Nephron progenitor cell (in vitro differentiated cells): ENCODE measurements at places on chromosomes 3 and 15.

- no peak overlapping the region for H3K27ac ChIP-seq
- peaks cover 47% of the 10 kb centered on the region for H3K4me1 ChIP-seq
- peaks cover 37% of the 10 kb centered on the region for H3K36me3 ChIP-seq
- DNase-seq = no peak
- peak overlapping the region; percentile 32 for H3K4me3 ChIP-seq
Measured at GRCh38 chr3:143124601-143125520, 5.3 kb downstream of the CHST2 start.

DNA sequence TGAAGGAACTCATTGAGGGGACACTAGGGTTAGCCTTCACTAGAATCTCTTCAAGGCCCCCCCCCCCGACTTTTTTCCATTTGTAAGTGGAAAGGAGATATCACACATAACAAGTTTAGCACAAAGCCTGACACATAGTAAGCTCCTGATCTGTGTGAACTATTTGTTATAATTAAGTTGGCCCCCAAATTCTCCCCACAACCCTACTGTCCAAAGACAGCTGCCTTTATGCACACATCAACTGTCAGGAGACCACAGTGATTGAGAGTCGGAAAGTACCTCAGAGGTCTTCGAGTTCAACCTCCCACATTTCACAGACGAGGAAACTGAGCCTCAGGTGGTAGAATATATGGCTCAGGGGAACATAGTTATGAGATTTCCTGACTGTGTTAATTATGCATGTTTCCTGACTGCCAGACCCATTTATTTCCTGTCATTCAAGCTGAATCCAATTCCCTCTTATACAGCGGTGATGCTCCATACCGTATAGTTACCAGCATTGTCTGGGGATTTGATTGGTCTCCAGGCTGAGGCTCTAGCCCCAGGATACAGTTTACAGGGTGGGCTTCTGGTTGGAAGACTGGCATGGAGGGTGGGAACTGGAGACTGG, 227.4 kb upstream of the CMC1 start:
- H3K27ac ChIP-seq = no peak overlapping the region
- no peaks in the 10 kb centered on the region for H3K36me3 ChIP-seq

DNA sequence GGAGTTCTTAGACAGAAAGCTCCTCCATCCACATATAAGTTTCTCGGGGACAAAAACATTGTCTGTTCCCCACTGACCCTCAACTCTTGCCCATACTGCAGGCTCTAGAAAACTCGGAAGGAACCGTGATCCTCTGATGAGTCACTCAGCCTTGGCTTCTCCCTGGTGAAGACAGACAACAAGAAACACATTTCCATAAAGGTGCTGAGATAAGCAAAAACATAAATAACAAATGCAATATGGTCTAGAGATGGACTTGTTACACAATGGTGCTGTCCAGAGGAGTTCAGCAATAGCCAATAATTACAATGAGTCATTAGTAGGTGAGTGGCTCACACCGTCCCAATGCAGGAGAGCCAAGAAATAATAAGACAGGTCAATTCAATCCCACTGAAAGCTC, 43.7 kb downstream of the MAGI1 start:
- no peak overlapping the region for H3K27ac ChIP-seq
- H3K27me3 ChIP-seq = peaks cover 8% of the 10 kb centered on the region
- peaks cover 6% of the 10 kb centered on the region for H3K4me1 ChIP-seq
- DNase-seq = no peak

DNA sequence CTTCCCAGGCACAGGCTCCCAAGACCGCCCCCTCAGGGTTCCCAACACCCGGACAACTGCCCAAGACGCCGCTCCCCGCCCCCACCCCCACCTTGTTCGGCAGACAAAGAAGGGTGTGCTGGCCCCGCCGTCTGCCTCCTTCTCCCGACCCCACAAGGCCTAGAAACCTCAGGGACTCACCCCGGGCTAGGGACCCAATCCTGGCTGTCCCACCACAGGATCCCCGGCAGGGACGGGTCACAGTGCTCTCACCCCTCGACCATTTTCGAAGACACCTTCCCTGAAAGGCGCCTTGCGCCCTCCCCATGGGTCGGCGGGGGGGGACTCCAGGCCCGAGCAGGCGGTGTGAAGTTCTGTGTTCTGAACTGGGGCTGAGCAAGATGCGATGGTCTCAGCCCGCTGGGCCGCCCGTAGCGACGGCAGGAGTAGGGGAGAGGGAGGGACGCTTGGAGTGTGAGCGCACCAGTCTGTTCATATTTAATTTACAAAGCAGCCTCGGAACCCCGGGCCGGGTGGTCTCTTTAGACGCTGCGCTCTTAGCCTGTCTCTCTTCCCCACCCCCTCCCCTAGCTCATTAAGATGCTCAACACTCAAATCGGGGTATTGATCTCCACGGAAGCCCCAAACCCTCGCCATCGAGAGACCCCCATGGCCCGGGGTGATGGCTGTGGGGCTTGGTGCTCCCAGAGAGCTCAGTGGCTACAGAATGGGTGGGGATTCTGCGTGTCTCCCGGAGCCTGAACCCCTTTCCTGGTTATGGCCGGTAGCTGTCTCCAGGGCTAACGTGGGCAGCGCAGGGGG, 1.4 kb upstream of the ISLR2 start:
- H3K4me3 ChIP-seq = peak overlapping the region; percentile 80
- H3K27me3 ChIP-seq = peaks cover 80% of the 10 kb centered on the region
- peak; percentile 34 for DNase-seq
- no peak overlapping the region for H3K27ac ChIP-seq

- peaks cover 50% of the 10 kb centered on the region for H3K4me1 ChIP-seq
- H3K36me3 ChIP-seq = no peaks in the 10 kb centered on the region
- H3K27me3 ChIP-seq = peaks cover 92% of the 10 kb centered on the region
- peak; percentile 86 for DNase-seq
- peak within 1 kb of the TSS; percentile 85 for H3K4me3 ChIP-seq
- H3K27ac ChIP-seq = no peak within 1 kb of the TSS
Measured at GRCh38 chr15:76336254-76337058, at the start of gene ISL2. ISL2 (plus strand) TSS chr15:76336773; CDS start chr15:76336884, 111 bp downstream.

- H3K36me3 ChIP-seq = no peaks in the 10 kb centered on the region
- no peak overlapping the region for H3K4me3 ChIP-seq
- peak overlapping the region; percentile 52 for H3K27ac ChIP-seq
- H3K27me3 ChIP-seq = no peaks in the 10 kb centered on the region
- peaks cover 24% of the 10 kb centered on the region for H3K4me1 ChIP-seq
Measured at GRCh38 chr3:153980252-153980590, 141.0 kb upstream of the ARHGEF26 start.

- H3K4me1 ChIP-seq = peaks cover 35% of the 10 kb centered on the region
- peak overlapping the region; percentile 99 for H3K27ac ChIP-seq
- no peak for DNase-seq
- H3K27me3 ChIP-seq = peaks cover 10% of the 10 kb centered on the region
- H3K36me3 ChIP-seq = peaks cover 11% of the 10 kb centered on the region
Measured at GRCh38 chr3:141738891-141739363, 829 bp downstream of the RNF7 start.

DNA sequence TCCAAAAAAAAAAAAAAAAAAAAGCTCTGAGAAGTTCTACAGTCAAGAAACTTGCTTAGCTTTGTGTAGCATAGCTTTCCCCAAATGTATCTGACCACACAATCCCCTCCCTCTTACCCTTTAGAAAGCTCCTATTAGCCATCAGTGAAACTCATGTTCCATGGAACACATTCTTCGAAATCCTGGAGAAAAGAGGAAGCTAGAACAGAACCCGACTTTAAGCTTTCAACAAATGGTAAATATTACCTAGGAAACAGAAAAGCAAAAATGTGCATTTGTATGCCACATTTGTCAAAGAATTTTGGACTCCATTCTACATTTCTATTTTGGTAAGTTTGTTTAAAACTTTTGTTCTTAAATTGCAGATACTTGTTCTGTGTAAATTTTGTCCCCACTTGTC, 17.4 kb upstream of the CRTC3 start:
- peaks cover 5% of the 10 kb centered on the region for H3K36me3 ChIP-seq
- no peaks in the 10 kb centered on the region for H3K4me1 ChIP-seq
- no peak overlapping the region for H3K27ac ChIP-seq
- no peak overlapping the region for H3K4me3 ChIP-seq
- no peak for DNase-seq
- peaks cover 10% of the 10 kb centered on the region for H3K27me3 ChIP-seq

DNA sequence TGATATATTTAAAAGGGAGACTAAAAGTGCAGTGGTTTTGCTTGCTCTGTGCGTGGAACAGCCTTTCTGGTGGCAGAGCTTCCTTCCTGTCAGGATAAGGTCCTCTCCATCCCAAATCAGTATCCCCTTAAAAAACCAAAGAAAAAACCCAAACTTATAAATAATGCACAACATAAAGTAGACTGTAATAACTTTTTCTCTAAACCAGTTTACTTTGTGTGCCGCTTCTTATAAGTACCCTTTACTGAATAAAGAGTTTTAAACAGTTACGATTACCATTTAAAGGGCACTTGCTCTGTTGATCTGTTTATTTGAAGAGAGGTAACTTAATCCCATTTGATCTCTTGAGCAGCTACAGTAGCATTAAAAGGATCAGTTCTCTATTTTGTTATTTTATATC, 2.5 kb downstream of the PIK3CA start:
- peak overlapping the region; percentile 54 for H3K4me3 ChIP-seq
- H3K27me3 ChIP-seq = no peaks in the 10 kb centered on the region
- H3K4me1 ChIP-seq = peaks cover 41% of the 10 kb centered on the region
- no peaks in the 10 kb centered on the region for H3K36me3 ChIP-seq
- no peak overlapping the region for H3K27ac ChIP-seq

DNA sequence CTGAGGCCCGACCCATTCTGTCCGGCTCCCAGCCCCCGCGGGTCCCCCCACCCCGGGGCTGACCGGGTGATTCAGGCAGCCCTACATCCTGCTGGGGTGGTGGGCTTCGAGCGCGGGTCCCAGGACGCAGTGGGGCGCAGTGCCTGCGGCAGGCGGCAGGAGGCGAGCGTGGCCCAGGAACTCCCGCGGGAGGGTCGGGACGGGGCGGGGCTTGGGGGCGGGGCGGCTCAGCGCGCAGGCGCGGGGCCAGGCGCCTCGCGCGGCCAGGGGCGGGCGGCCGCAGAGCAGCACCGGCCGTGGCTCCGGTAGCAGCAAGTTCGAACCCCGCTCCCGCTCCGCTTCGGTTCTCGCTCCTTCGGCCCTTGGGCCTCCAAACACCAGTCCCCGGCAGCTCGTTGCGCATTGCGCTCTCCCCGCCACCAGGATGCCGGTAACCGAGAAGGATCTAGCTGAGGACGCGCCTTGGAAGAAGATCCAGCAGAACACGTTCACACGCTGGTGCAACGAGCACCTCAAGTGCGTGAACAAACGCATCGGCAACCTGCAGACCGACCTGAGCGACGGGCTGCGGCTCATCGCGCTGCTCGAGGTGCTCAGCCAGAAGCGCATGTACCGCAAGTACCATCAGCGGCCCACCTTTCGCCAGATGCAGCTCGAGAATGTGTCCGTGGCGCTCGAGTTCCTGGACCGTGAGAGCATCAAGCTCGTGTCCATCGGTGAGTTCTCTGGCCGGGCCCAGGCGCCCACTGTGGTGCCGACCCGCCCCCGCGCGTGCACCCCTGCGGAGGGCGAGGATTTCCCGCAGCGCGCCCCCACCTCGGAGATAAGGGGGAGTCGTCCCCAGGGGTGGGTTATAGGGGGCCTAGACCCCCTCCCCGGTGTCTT, at the start of gene FLNB:
TSS of gene FLNB (plus strand) at position 282 of the 885 bp plus-strand sequence. CDS start at position 425, 143 bp downstream.
- DNase-seq = peak; percentile 86
- H3K27me3 ChIP-seq = peaks cover 5% of the 10 kb centered on the region
- no peaks in the 10 kb centered on the region for H3K36me3 ChIP-seq
- peaks cover 41% of the 10 kb centered on the region for H3K4me1 ChIP-seq

GRCh38 chr15:40312370-40313158, 4.8 kb upstream of the PLCB2 start:
- no peak for DNase-seq
- H3K4me3 ChIP-seq = no peak overlapping the region
- H3K27me3 ChIP-seq = peaks cover 82% of the 10 kb centered on the region
- H3K27ac ChIP-seq = no peak overlapping the region
- no peaks in the 10 kb centered on the region for H3K36me3 ChIP-seq

- H3K36me3 ChIP-seq = no peaks in the 10 kb centered on the region
- no peak for DNase-seq
- H3K4me3 ChIP-seq = no peak overlapping the region
- H3K4me1 ChIP-seq = peaks cover 23% of the 10 kb centered on the region
- peaks cover 7% of the 10 kb centered on the region for H3K27me3 ChIP-seq
- H3K27ac ChIP-seq = no peak overlapping the region
Measured at GRCh38 chr15:92159906-92160841, 233.5 kb upstream of the ST8SIA2 start.

GRCh38 chr15:100725121-100726069, 123.0 kb downstream of the ASB7 start:
- peaks cover 30% of the 10 kb centered on the region for H3K4me1 ChIP-seq
- H3K27ac ChIP-seq = peak overlapping the region; percentile 41
- no peak for DNase-seq
- H3K36me3 ChIP-seq = no peaks in the 10 kb centered on the region

DNA sequence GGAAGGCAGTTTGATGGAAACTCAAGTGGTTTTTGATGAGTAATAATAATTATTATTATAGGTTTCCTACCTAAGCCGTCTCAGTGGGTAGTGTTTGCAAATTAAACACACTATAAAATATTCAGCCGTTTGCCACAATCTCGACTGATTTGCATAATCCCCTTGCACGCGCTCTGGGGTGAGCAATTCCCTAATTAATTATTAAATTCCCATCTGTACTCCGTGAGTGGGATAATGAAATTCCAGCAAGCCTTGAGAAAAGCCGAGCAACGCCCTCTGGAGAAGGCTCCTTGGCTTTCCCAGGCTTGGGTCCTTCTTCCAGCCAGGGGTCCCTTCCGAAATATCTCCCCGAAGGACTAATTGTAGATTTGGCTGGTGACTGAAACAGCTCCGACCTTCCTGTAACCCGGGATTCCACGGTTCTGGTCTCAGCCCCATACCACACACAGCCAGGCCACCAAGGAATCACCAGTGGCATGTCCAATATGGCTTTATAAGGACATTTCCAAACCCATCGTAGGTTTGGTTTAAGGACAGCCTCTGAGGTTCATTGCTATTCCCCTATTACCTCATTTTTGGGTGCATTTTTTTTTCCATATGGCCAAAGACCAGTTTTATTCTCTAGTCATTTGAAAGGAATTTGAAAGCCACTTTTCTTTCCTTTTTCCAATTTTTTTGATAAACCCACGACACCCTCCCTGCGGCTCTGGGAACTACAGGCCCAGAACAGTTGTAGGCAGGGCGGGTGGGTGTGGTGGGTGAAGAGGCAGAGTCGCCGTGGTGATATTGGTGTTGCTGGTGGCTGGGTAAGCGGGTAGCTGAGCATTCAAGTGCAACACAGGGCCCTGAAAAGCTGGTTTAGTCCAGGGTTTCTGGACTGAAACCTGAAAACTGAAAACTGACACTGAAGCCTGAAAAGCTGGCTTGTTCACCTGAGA, 33.2 kb upstream of the RGMA start:
- peaks cover 25% of the 10 kb centered on the region for H3K27me3 ChIP-seq
- no peak overlapping the region for H3K4me3 ChIP-seq
- no peak overlapping the region for H3K27ac ChIP-seq
- peaks cover 9% of the 10 kb centered on the region for H3K4me1 ChIP-seq
- no peak for DNase-seq

DNA sequence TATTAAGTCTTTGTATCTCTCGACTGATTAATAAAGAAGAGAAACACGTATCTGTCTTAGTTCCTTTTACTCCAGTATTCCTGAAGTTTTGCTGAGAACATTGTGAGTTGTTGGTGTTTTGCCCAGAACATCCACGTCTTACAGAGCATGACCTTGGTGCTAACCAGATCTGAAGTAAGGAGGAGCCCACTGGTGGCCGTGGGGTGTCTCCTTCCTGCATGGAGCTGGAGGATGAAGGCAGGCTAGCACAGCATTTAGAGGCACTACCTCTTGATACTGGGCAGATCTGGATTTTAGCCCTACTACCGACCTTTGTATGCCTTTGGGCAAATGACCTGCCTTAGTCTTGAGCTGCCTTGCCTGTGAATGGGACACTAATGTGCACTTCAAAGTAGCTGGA, 28.9 kb upstream of the ESYT3 start:
- H3K27ac ChIP-seq = no peak overlapping the region
- peaks cover 6% of the 10 kb centered on the region for H3K27me3 ChIP-seq
- peaks cover 10% of the 10 kb centered on the region for H3K4me1 ChIP-seq
- H3K36me3 ChIP-seq = peaks cover 42% of the 10 kb centered on the region
